ENCODE measurements at places on chromosomes 6 and 20.

DNA sequence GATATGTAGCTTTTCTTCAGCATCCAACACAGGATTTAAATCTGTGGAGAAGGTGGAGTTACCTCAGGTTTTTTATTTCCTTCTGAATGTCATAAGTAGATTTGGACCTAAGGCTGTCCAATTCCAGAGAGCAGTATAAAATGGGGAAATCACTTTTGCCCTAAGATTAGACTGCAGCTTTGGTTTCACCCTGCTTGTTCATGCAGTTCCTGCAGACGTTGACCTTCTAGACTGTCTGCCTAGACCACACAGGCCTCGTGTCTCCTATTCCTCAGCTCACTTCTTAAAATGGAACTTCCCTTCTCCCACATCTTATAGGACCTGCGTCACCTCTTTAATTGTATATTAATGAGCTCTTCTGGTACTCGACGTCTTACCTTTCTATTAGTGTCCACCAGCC, 26.0 kb upstream of the C6orf62 start:
- DNase-seq, result no peak

GRCh38 chr20:23995905-23996666, 7.5 kb upstream of the GGTLC1 start:
- peak; percentile 64 for DNase-seq

DNA sequence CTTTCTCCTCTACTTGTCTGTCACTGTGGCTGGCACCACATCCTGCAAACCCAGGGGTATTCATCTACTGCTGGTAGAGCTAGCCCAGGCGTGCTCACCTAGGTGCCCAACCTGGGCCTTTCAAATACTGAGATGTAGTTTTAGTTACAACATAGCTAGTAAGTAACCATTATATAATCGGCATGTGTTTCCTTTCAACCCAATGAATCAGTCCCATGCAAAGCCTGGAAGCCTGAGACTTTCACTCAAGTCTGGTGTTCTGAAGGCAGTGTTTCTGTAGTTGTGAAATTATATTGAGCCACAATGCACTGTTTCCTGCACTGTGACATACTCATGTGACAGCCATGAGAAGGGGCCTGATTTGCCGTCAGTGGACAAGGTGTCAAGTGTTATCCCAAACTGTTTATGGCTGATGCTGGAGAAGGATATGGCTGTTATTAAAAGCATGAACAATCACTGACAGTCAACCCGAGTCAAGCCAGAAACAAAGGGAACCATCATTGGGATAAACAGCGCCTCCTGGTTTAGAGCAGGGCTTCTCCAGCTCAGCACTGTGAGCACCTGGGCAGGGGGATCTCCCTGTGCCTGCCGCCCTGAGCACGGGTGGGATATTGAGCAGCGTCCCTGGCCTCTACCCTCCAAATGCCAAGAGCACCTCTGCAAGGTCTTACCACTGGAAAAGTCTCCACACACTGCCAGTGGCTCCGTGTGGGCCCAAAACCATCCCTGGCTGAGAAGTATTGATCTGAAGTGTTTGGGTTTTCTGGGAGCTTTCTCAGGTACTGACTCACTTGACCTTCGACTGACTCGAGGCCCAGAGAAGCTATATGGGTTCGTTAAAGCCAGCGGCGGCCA, 1.6 kb downstream of the PSMA7 start:
- no peak for DNase-seq

DNA sequence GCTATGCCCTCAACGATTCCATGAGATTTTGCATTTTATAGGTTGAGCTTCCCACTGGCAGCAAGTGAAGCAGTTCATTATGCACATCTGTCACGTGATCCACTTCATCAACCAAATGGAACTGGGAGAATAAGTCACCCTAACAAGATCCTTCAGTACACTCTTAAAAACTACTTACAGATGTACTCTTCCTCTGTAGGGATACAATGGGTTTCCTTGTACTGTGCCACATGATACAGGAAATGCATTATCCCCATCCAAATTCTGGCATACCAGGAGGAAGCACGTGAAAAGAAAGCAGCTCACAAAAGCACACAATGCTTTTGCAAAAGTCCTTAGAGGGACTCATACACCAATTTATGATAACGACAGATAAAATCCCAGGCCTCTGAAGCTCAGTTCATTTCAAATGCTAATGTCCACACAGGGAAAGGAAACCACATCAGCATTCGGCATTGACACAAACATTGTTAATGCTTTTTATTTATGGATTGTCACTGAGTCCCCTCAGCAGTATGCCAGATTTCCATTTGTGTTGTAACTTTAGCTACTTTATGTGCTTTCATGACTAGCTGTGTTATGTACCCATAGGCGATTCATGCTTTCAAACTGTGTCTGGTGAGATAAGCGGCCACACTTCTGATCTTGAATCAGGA, 58.1 kb upstream of the REV3L start:
- no peak for DNase-seq

DNA sequence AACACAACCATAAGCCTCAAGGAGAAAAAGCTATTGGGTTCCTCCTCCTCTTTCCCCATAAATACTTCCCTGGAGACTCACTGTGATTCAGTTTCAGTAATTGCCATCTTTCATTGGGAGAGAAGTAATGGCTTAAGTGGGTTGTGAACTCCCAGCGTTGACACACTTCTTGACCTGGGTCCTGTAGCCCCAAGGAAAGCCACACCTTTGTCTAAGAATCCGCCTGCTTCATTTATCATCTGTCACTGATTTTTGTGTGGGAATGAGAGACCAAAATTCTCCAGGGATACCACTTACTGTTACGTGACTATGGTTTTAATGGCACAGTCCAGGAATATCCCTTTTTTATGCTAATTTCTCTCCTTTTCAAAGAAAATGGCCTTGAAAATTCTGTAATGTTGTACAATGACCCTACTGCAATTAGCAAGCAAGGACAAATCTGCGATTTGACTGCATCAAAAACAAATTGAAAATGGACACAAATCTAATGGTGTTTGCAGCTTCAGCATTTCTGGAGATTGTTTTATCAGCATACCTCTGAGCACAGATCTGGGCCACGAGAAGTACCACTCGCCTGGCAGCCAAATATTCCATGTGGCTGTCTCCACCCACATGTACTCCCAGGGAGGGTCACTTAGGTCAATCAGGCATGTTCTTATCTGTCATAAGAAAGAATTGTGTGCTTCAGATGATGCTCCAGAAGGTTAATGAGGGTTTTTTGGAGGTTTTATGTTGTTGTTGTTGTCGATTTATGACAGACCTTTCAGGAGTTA, 29.8 kb downstream of the DCBLD1 start:
- no peak for DNase-seq
